ENCODE measurements at places on chromosomes 5 and 9.

DNA sequence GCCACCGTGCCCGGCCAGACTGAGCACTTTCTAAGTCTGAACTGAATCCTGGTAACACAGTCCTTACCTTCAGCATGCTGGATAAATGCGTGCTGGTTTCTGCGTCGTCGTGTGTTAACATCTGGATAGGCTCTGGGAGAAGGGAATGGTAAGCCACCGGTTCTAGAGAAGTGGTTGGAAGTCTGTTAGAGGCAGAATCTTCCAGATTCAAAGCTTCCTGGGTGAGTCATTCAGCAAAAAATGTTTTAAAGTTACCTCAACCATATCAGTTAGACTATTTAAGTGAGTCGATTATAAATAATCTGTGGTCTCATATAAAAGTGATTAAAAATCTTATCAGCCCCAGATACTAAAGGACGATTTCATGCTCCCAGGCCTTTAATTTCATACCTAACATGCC lies 256.5 kb upstream of the NFIL3 start:
- no peak for DNase-seq

DNA sequence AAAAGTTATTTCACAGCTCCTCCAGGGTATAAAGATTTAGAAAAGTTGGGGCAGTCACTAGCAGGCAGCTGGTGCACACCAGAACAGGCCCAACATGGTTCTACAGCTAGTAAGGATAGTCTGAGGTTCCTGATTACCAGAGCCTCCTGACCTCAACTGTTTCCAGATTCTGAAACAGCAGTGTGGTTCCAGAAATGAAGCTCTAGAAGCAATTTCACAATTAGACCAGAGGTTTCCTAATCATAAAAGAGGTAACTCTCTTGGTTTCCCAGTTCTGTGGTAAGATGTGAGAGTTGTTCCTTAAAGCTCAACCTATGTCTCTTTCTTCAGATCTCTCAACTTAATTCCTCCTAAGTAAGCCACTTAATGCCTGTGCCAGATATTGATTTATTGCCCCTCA lies 11.9 kb downstream of the AGTPBP1 start:
- no peak for DNase-seq

GRCh38 chr5:57311921-57312735 lies 138.3 kb downstream of the GPBP1 start:
- no peak for DNase-seq

GRCh38 chr9:121686930-121687541 lies 35.6 kb downstream of the DAB2IP start:
- DNase-seq: peak; percentile 61

GRCh38 chr5:146910239-146910638 lies 31.7 kb upstream of the PPP2R2B start:
- no peak for DNase-seq

DNA sequence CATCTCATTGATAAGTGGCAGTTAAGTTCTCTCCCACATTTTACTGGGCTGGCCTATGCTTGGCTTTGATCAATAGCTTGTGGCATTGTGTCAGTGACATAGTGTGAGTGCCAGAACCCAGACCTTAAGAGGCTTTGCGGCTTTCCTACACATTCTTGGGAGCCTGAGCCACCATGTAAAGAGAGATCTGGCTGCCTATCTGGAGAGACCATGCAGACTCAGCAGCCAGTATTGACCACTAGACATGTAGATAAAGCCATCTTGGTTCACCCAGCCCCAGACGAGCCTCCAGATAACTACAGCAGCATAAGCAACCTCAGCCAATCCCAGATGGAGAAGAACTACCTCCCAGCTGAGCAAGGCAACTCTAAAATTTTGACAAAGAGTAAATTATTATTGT lies 28.6 kb downstream of the C9orf153 start:
- DNase-seq: no peak

DNA sequence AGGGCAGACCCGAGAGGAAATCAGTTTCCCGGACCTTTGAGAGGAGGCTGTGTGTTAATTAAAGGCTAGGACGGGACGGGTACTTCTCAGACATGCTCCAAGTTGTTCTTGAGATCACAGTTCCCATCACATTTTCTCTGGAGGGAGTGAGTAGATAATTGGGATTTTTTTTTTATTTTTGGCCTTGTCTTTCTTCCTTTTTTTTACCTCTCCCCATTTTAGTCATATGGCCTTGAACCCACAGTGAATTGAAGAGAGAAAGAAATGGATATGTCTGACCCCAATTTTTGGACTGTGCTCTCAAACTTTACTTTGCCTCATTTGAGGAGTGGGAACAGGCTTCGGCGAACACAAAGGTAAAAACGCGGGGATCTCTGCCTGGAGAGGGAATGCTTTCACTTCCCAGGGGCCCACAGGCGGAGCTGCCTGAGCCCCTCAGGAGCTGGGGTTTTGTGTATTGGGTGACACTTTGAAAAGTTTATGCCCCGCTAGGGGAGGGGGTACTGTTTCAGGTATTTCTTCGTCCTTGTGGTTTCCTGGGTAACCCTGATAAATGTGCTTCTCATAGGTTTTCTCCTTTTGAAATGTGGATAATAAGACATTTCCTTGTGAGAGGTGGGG lies 191.8 kb downstream of the CD180 start:
- DNase-seq: no peak

- no peak for DNase-seq
These were observed 89.5 kb downstream of the MAN2A1 start for GRCh38 chr5:109779036-109779735.

DNA sequence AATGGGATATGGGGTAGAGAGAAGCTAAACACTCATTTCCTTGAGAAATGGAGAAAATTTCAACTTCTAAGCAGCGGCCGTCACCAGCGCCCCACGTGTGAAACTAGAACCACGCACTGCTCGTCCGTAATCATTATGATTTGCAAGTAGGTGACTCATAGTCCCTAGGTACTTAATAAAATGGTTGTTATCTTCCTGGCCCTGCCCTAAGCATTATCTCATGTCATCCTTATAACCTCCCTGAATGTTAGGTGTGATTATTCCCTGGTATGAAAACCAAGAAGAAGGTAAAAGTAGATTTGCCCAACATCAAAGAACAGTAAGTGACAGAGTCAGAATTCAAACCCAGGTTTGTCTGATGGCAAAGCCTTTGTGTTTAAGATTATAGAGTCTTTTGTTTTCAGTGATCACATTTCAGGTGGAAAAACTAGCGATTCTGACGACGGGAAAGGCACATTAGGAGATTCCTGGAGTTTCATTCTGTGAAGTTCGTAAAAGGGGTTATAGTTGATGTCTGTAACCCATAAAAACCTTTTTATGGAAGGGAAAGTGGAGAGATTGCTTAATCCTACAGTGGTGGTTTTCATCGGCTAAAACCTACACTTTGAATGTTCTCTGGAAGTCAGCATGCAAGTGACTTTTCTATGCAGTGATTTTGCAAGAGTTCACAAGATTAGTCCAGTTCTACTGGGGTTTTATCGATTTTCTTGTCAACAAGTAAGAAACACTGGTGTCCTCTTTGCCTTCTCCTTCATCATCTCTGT lies 202.9 kb upstream of the WWC1 start:
- DNase-seq: no peak

DNA sequence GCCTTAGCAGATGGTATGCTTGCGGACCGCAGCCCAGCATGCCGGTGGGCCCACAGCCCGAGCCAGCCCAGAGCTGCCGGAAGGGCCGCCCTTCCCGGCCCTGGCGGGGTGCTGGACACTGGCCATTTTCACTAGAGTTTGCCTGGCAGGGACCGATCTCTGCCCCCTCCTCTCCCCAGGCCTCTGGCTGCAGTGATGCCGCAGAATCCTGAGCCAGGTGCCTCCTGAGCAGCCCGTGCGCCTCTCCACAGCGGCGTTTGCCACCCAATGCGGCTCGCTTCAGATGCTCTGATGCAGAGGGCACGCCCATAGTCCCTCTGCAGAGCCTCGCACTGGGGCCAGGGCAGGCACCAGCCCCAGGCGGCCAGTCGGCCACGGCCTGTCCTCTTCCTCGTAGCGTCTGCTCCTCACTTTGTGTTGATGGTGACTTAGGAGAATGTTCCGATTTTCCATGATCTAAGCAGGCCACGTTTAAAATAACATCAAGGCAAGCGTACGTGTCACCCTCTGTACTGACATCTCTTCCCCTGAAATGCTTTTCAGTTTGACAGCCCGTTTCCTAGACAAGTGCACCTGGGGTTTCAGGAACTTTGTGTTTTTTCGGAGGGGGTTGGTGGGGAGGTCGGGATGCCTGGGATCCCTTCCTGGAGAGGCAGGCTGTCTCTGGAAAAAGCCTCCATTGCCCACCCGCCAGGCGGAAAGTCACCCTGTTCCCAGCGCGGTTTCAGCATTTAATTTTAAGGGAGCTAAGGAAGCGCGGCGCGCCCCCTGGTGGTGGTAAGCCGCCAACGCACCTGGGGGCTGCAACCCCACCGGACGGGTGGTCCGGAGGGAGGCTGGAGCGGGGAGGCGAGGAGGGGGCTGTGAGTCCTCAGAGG lies 29.8 kb upstream of the HMCN2 start:
- peak; percentile 66 for DNase-seq

GRCh38 chr5:172835994-172836356 lies 1.9 kb downstream of the ERGIC1 start:
- DNase-seq: no peak

DNA sequence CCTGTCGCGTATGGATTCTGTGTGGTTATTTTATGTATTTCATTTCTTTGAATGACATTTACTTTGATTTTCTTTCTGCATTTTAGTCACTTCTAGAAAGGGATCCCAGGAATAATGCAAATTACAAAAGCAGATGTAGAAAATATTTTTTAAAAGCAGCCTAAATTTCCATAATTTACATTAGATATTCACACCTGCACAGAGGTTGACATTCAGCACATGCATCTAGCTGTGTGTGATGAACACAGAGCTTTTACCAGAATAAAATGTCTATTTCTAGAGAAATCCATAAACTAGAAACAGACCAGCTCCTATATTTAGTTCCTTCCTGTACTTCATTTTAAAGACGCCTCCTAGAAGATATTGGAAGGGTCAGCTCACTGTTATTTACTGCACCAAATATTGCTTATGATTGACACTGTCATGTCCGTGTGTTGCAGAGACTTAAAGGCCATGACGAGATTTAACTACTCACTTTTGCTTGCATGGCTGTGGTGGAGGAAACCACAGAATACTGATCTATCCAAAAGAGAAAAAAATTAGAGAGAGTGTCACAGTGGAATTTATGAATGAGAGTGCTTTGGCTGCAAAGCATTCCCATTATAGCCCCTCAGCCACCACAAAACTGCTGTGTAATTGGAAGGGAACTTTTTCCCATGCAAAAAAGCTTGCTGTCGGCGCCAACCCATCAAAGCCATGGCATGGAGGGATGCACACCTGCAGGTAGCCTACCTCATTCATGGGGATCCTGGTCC lies 58.1 kb downstream of the EBF1 start:
- no peak for DNase-seq

- DNase-seq: no peak
These were observed 280.6 kb downstream of the EBF1 start for GRCh38 chr5:158819095-158819494.

DNA sequence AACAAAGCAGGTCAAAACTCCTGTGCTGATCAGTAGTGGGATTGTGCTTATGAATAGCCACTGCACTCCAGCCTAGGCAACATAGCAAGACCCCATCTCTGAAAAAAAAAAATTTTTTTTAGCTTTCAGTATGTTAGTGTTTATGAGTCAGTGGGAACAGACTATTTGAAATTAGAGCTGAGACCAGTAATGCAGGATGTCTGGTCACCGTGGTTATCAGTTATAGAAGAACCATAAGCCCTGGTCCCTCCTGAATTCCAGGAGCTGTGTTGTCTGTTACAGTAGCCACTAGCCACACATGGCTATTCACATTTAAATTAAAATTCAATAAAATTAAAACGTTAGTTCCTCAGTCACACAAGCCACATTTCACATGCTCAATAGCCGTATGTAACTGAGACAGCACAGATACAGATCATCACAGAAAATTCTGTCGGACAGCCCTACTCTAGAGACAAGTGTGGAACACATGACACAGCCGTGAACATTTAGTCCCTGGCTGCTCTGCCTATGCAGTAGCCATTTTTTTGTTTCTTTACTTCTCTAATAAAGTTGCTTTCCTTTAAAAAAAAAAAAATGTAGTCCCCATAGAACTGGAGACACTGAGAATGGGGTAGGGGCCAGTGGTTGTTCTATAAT lies 96.1 kb upstream of the SAP30L start:
- no peak for DNase-seq

GRCh38 chr9:70510157-70510770 lies 95.8 kb upstream of the KLF9 start:
- no peak for DNase-seq

GRCh38 chr9:97109194-97109811 lies 70.4 kb upstream of the CTSV start:
- DNase-seq: no peak

- DNase-seq: peak; percentile 72
These were observed 87.2 kb downstream of the PTTG1 start for GRCh38 chr5:160508780-160509361.

- DNase-seq: no peak
These were observed 2.3 kb downstream of the SUSD3 start for GRCh38 chr9:93060746-93061259.

DNA sequence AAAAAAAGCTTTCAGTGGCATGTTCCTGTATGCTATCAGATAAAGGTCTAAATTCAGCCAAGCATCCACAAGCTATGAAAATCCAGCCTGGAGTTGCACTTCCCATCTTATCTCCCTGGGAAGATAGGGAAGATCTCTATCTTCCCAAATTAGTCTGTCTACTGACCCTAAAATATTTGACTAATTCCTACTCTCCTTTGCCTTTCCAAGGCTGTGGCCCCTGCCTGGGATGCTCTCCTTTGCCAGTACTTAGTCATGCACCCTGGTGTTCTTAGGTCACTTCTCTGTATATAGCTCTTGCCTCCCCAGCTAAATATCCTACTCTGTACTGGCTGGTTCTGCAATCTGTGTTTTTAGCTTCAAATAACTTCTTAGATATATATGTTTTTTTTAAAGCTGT lies 44.0 kb upstream of the PLPP1 start:
- DNase-seq: no peak

- no peak for DNase-seq
These were observed 199.0 kb upstream of the TARS1 start for GRCh38 chr5:33241802-33242201.

DNA sequence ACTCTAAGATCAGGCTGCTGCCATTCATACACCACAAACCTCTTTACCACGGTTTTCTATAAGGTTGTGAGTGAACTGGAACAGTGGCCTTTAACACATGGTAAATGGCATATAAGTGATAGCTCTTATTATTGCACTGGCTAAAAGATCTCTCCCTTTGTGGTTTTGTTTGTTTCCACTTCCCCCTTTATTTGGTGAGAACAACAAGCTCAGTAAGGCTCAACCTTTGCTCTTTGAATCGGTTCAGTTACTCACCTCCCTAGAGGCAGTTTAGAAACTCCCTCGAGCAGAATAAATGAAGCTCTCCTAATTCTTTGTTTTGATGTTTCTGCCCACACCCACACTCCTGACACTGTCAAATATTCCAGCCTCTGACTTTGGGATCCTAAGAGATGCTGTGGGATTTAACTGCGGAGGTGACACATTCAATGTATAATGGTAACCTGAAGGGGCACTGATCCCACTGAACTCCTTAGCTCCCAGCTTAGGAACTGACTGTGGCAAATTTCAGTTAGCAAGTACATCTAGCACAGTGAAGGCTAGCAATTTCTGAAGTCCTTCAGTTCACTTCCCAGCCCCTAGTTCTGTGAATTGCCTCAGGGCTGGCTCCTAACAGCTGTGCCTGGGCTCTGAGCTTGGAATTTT lies 22.5 kb upstream of the RAD23B start:
- no peak for DNase-seq

All from CD8-positive, alpha-beta memory T cell (primary cell).